ENCODE measurements at places on chromosomes 5 and 9.

DNA sequence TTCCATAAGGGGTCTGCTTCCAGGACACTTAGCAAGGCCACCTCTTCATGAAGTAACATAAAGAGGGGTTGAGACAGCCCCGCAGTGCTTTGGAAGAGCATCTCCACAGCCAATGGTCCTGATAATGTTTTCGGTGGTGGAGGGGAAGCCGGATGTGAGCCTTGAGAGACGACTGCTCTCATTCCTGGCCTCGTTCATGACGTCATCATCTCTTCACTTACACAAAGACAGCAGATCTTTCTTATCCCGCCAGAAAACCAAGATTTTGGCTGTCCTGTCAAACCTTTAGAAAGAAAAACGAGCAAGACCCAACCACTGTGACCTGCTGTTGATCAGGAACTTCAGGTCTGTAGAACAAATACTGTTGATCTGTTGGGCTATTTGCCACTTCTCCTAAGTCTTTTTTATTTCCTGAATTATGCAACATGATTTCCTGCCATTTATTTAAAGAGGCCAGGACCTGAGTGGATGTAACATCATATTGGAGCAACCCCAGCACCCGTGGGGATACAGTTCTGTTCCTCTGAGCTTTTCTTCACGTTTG, 89.0 kb upstream of the IRX2 start:
- DNase-seq = no peak

- no peak for DNase-seq
These were observed 71.8 kb downstream of the KDM4C start for GRCh38 chr9:6829536-6829935.

DNA sequence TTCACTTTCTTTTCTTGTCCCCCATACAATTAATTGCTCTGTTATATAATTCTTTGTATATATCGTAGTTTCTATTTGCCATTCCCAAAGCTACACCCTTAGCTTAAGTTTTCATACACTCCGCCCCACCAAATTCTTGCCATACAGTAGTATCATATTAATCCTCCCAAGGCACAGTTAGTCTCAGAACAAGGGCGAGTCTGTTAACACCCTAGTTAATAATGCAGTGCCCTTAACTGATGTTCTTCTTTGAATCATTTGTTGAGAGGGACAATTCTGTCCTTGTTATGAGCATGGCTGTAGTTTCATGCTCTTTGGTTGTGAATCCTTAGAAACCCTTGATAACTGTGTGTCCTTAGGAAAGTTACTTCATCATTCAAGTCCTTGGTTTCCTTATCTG, 206.2 kb downstream of the CFAP90 start:
- DNase-seq = no peak

- no peak for DNase-seq
These were observed 715.5 kb upstream of the PTPRD start for GRCh38 chr9:11328326-11328725.

GRCh38 chr5:58182287-58182841, 277.5 kb downstream of the PLK2 start:
- DNase-seq = no peak

- DNase-seq = no peak
These were observed 36.6 kb downstream of the FAM240B start for GRCh38 chr9:38683336-38683735.

DNA sequence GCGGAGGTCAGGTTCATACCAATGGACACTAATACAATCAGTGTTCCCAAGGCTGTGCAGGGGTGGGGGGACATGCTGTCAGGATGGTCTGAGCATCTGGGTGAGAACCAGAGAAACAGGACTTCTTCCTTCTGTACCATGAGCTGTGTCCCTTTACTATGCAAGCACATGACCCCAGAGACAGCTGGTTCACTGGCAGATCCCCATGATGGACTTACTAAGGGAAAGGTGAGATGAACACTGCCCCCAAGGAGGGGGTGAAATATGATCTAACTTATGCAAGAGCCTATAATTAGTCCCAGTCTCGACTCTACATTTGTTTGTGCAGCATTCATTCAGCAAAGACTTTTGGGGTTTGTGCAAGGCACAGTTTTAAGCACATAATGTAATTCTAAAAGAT, 91.4 kb downstream of the LIFR start:
- no peak for DNase-seq

DNA sequence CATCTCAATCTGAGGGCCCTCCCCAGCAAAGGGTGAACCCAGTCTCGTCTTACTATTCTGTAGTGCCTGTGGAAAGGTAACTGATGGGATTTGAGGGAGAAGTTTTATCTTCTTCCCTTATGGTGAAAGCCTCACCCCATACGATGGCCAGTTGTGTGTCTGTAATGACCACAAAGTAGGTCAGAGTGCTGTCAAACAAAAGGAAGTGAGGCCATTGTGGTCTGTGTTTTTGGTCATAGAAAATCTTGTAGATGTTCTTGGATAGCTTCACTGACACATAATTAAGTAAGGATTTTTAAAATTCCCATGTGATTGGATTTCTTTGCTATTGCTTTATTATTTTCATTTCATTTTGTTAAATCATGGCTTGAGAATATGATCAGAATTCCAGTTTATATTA, 505.1 kb upstream of the KLF4 start:
- no peak for DNase-seq
